ENCODE measurements at places on chromosomes 1 and 21.

GRCh38 chr1:6870571-6870970 is 85.3 kb downstream of the CAMTA1 start:
- DNase-seq = no peak

DNA sequence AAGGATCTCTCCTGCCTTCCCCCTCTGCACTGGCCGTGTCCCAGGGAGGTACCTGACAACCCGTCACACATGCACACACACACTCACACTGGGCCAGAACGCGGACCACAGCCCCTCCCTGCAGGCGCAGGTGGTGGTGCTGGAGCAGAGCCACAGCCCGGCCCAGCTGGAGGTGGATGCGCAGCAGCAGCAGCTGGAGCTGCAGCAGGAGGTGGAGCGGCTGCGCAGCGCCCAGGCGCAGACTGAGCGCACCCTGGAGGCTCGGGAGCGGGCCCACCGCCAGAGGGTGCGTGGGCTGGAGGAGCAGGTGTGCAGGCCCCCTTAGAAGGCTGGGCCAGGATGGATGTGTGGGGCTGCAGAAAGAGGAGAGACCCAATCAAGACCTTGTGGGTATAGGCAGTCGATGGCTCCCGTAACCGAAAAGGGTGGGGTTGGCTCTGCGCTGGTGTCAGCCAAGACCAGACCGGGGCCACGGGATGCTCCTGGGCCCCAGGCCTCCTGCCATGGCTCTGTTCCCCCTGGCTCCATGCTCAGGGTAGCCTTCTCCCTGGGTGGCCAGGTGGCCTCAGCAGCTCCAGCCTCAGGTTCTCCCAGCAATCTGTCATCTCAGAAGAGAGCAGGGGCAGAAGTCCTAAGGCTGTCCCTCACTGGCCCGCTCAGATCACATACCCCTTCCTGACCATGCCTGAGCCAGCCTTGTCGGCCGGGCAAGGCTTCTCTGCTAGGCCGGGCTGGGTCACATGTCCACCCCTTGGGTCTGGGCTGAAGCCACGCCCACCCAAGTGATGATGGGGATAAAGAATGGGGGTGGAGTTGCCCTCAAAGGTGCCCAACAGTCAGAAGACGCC is 8.9 kb downstream of the MFAP2 start:
- DNase-seq = no peak

DNA sequence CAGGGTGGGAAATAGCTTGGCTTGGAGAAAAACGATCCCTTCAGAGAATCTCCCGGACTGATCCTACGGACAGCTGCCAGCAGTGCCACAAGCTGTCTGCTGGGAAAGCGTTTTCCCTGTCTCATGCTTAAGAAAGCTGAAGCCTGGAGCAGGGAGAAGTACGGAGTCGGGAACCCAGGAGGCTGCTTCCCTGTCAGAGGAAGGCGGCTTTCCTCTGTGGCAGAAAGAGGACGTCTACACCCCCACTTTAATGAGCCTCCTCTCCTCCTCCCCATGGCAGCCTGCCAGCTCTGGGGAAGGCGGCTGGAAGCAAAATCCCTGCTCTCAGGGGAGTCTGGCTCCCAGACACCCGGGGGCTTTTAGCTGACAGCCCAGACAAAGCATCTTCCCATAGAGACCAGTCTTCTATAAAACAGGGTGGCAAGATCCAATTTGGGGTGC is 7.3 kb downstream of the KIF21B start:
- DNase-seq = no peak

DNA sequence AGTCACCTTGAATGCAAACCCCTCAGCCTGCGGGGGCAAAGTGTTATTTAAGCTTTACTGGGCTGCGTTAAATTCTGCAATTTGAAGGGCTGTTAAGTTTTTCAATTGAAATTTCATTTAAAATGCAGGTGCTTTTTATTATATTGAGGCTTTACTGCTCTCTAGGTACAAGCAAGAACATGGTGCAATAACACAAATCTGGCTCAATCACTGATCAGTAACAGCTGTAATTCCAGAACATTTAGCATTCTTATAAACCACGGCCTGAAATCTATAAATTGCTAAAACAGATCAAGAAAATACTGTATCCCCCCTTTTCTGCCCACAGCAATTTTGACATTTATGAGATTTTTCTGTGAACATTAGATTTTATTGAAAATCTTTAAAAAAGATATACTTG is 322.8 kb downstream of the KCTD3 start:
- no peak for DNase-seq

DNA sequence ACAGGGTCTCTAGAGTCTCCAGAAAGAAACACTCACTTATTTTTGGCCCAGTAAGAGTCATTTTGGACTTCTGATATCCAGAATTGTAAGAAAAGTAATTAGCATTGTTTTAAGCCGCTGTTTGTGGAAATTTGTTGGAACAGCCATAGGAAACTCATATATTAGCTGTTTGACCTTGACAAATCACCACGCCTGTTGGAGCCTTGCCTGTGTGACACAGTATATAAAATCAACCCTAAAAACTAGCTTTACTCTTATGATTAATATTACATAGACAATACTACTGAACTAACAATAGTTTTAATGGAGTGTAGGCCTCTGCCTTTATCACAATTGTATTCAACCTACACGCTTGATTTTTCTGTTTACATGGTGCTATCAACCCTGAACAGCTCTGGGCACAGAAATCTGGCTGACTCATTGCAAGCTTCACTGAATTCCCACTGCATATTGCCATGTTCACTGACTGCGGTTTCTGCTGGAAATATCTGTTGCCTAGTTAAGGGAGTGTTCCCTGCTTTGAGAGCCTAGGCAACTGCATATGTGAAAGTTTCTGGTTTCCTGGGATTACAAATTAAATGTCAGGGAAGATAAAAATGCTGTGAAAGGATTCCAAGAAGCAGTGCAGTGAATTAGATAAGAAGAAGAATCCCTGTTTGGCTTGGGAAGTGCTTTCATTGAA is 419.5 kb upstream of the DEPDC1 start:
- DNase-seq = no peak
